LoVo (cell line): ENCODE measurements at places on chromosomes 5 and 9.

- no peak for DNase-seq
Observed at GRCh38 chr9:8160787-8161186, 361.2 kb upstream of the DMAC1 start.

DNA sequence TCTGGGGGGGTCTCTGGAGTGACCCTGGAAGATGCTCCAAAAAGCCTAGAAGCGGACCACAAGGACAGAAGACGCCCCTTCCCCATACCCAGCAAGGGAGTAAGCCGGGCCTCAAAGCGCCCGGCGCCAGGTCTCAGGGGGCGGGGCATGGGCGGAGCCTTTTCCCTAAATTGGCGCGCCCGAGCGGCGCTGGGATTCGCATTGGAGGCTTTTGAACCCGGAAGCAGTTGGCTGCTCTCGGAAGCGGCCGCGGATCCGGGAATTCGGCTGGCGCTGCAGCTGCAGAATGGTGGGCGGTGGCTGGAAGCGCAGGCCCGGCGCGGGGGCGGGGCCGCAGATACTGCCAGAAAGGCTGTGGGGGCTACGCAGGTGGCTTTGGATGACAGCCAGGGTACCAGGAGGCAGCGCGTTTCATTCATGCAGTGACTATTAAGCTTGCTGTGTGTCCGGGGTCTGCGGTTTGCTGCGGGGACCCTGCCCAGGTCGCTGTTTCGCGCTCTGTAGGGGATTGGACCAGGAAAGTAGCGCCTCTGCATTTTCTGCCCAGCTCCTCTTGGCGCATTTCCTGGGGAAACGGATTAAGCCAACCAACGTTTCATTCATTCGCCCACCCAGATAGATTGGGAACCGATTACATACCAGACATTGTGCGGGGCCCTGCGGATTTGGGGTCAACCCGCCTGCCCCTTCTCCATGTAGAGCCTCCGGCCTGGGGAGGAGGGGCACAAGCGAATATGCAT, 83.0 kb upstream of the FREM1 start:
- no peak for DNase-seq

GRCh38 chr5:142630927-142631539, 54.9 kb downstream of the FGF1 start:
- no peak for DNase-seq

GRCh38 chr9:124928116-124928515, 12.8 kb downstream of the GOLGA1 start:
- no peak for DNase-seq
